ENCODE measurements at places on chromosomes 7 and 10.

DNA sequence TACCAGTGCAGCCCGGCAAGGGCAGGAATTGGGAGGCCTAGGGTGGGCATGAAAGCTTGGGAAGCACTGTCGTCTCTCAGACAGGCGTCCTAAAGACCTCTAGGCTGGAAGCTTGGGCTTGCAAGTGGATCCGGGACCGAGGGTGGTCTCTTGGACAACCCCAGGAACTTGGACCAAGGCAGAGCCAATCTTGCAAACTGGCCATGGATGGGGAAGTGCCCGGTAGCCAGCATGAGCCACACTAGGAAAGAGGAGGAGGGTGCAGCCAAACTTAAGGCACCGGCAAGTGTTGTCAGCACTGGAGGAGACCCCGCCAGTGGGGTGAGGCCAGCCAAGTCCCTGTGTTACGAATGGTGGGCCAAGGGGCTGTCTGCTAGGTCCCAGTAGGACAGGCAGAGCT is 8.5 kb downstream of the LRIT2 start:
- no peak overlapping the region for H3K27ac ChIP-seq
- no peak overlapping the region for H3K4me3 ChIP-seq
- H3K4me1 ChIP-seq, result no peaks in the 10 kb centered on the region

- no peaks in the 10 kb centered on the region for H3K4me1 ChIP-seq
- H3K27me3 ChIP-seq, result no peaks in the 10 kb centered on the region
- H3K4me3 ChIP-seq, result no peak overlapping the region
- no peak overlapping the region for H3K27ac ChIP-seq
- no peaks in the 10 kb centered on the region for H3K36me3 ChIP-seq
- no peak for DNase-seq
Observed at GRCh38 chr7:37481722-37482288, 33.1 kb upstream of the ELMO1 start.

DNA sequence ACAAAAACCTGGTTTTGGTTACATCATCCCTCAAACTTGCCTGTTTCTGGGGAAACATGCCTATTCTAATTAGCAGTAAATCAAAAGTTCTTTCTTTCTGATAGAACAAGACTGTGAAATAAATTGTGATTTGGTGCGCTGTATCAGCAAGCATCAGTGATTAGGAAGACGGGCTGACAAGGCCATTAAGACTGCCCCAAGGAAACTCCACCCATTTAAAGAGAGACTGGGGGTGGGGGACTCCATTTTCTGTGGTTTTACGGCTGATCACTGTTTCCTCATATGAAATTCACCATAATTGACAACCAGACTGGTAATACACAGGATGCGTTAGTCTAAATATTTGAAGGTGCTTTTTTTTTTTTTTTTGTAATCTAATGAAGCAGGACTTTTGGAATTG is 68.7 kb downstream of the MBL2 start:
- DNase-seq, result no peak
- no peak overlapping the region for H3K4me3 ChIP-seq
- H3K36me3 ChIP-seq, result no peaks in the 10 kb centered on the region
- H3K27me3 ChIP-seq, result no peaks in the 10 kb centered on the region

GRCh38 chr10:118163217-118163616 is 116.5 kb upstream of the RAB11FIP2 start:
- H3K4me3 ChIP-seq, result no peak overlapping the region
- H3K4me1 ChIP-seq, result no peaks in the 10 kb centered on the region
- no peak for DNase-seq
- no peak overlapping the region for H3K27ac ChIP-seq
- no peaks in the 10 kb centered on the region for H3K27me3 ChIP-seq

GRCh38 chr7:33728873-33729551 is 176.3 kb upstream of the BMPER start:
- peaks cover 9% of the 10 kb centered on the region for H3K4me1 ChIP-seq
- H3K36me3 ChIP-seq, result no peaks in the 10 kb centered on the region
- no peak for DNase-seq
- no peaks in the 10 kb centered on the region for H3K27me3 ChIP-seq

- H3K4me1 ChIP-seq, result peaks cover 16% of the 10 kb centered on the region
- H3K36me3 ChIP-seq, result peaks cover 7% of the 10 kb centered on the region
- H3K27ac ChIP-seq, result no peak overlapping the region
- no peak for DNase-seq
- peaks cover 5% of the 10 kb centered on the region for H3K27me3 ChIP-seq
Observed at GRCh38 chr7:98211676-98212531, 665 bp downstream of the BHLHA15 start.

- no peak for DNase-seq
- no peak overlapping the region for H3K27ac ChIP-seq
- no peaks in the 10 kb centered on the region for H3K27me3 ChIP-seq
- H3K4me1 ChIP-seq, result peaks cover 3% of the 10 kb centered on the region
- peaks cover 3% of the 10 kb centered on the region for H3K36me3 ChIP-seq
Observed at GRCh38 chr10:114956466-114956865, 18.5 kb downstream of the TRUB1 start.

DNA sequence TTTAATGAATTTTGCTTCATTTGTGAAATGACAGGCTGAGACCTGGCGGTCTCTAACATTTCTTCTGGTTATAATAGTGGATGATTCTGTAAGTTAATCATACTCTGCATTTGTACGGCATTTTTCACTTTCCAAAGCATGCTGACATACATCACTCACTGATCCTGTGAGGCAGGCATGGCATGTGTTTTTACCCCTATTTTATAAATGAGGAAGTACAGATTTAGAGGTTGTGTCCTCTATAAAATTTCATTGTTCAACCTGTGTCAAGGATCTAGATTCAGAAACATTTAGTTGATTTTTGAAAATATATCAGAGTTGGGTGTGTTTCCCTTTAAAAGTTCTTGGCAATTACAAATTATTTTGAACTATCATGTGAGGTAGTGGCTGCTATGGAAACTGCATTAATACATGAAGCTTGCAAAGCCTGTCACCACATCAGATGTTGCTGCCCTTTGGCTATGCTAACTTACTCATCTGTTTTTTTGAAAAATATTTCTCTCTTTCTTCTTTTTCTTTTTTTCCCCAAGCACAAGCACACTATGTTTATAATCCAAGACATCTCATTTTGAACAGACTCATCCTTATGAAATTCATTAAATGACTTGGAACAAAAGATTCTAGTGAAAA is 172.7 kb downstream of the GNAI1 start:
- DNase-seq, result peak; percentile 90
- peaks cover 2% of the 10 kb centered on the region for H3K4me1 ChIP-seq
- H3K27ac ChIP-seq, result no peak overlapping the region

DNA sequence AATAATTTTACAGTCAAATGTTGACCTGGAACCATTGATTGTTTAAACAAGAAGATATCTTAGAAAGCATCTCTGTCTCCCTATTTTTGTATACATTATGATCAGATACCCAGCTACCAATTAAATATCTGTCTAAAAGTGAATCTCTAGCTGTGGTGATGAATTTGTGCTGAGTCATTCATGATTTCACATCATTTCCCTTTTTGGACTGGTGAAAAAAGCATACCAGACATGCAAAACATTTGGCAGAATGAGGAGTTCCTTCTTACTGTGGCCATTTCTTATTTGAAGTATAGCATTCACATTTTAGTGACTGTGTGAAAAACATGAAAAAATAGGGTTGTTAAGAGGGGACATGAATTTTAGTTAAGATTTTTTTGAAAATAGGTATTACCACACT is 98.0 kb upstream of the GATA3 start:
- H3K36me3 ChIP-seq, result no peaks in the 10 kb centered on the region
- H3K27me3 ChIP-seq, result no peaks in the 10 kb centered on the region
- H3K4me1 ChIP-seq, result peaks cover 1% of the 10 kb centered on the region
- H3K27ac ChIP-seq, result no peak overlapping the region

Measured in mesenchymal stem cell (in vitro differentiated cells and primary cell).